ENCODE measurements at places on chromosomes 5 and 9.

GRCh38 chr9:88792502-88792901 lies 198.8 kb upstream of the S1PR3 start:
- DNase-seq, result no peak

- DNase-seq, result no peak
These were observed 22.0 kb downstream of the OTULIN start for GRCh38 chr5:14686517-14686916.

GRCh38 chr9:124846969-124847368 lies 6.3 kb upstream of the WDR38 start:
- no peak for DNase-seq

- DNase-seq, result no peak
These were observed 110.2 kb downstream of the NSG2 start for GRCh38 chr5:174155706-174156105.

DNA sequence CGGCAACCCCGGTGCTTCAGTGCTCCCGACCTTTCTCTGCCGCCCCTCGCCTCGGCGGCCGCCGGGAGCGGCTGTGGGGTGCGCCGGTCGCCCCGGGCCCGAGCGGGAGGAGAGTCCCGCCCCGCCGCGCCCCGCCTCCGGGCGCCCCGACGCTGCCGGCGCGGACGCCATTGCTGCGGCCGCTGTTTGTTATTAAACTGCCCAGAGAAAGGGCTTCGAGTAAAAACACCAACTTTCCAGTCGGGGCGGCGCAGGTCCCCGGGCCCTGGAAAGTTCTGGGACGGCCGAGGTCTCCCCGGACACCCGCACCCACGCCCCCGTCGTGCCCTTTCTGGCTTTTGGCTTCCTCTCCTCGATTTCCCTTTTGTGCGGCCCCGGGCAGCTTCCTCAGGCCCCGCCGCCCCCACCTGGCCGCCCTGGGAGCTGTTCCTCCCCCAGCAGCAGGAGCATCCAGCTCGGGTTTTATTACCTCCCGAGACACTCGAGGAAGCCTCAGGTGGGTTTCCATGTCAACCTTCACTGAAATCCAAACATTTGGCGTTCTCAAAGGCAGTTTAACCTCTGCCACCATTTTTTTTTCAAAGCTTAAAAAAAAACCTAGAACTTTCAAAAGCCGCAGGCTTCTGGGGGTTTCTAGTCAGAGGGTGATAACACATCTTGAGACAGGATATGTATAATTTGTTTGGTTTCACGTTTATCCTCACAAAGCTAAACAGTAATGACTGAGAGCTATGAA lies 334.4 kb downstream of the CWC27 start:
- DNase-seq, result no peak

DNA sequence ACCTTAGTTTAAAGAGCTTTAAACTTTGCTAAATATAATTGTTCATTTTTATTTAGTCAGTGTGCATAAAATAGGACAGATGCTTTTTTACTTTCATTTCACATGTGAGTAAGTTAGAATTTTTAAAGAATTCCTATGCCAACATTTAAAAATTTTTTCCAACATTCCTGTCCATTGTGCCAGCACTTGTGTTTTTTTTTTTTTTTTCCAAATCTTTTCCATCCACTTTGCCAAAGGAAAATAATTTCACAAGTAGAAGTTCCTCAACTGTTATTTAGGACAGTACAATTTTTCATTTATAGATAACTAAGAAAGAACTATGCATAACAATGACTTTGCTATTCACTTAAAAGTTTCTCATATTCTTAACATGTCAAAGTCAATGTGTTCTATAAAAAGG lies 189.5 kb downstream of the ADAMTS6 start:
- no peak for DNase-seq

DNA sequence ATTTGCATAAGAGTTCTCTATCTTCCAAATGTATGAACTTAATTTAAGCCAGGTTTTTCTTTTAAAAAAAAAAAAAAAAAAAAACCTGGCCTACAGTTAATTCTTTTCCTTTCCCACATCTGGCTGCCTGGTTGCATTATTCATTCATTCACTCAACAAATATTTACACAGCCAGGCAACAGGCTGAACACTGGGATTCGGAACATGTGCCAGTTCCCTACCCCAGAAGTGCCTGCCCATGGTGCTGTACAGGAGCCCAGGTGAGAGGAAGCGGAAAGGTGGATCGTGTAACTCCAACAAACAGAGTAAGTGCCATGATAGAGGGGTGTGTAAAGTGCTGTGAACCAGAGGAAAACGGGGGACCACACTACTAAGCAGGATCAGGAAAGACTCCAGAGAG lies 93.6 kb downstream of the CDK5RAP2 start:
- DNase-seq, result no peak

DNA sequence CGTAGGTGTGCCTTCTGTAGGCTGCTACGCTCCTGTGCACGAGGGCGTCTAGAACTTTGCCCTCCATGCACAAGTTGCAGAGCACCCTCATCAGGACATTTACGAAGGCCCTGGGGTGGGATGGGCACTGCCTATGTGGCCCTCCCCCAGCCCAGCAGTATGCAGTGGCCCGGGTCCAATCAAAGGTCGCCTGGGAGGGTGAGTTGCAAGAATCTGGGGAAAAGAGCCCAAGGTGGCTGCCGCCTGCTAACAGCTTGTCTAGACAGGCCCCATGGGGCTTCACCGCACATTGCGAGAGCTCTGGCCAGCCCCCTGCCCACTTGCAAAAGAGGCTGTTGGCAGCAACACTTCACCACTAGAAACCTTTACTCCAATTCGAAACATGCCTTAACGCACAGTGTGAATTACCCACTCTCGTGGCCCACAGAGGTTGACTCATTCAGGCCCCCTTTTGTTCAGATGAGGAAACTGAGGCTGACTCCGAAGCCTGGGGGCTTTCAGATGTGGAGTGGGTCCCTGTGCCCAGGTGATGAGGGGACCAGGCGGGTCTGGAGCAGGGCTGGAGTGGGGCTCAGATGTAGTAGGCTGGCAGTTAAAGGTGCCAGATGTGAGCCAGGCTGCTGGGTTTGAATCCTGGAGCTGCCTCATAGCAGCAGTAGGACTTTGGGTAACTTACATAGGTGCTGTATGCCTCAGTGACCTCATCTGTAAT lies 31.8 kb upstream of the IL17B start:
- no peak for DNase-seq

DNA sequence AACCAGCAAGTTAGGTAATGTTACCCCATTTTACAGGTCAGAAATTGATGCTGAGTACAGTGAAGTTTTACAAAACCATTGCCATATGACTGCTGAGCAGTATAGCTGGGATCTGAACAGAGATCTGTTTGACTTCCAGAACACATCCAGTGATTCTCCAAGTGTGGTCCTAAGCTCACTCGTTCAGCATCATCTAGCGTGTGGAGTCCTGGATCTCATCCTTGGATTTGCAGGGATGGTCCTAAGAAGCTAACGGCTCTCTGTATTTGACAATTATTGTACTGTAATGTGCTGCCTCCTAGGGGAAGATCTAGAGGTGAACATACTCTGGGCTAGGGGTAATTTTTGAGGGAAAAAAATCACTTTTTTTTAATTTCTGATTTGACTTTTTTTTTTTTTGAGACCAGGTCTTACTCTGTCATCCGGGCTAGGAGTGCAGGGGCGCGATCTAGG lies 1.4 kb downstream of the SLC26A2 start:
- no peak for DNase-seq

DNA sequence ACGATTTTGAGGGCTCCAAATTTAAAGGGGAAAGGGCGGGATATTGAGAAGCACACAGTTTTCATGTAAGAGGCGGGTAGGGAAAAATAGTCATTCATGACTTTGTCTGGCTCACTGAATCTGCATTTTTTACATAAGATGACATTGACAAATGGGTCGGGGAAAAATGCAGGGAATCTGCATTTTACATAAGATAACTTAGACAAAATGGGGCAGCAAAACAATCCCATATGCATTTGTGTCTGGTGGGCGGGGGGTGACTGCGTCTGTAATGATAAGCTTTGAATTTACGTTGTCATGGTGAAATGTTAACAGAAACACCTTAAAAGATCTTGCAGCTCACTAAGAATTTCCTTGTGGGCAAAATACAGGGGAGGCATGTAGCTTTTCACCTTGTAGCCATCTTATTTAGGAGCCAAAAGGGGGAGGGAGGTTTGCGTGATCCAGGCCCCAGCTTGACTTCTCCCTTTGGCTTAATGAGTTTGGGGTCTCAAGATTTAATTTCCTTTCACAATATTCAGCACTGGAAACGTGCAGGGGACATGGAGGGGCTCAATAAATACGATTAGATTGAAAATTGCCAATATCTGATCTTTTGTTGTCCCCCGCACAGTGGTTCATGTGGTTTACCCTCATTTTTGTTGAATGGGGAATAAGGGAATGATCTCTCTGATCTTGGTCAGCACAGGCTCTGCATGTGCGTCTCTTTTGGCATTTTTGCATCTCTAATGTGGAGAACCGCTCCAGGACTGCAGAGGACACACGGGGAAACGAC lies 41.1 kb upstream of the GADD45G start:
- no peak for DNase-seq

DNA sequence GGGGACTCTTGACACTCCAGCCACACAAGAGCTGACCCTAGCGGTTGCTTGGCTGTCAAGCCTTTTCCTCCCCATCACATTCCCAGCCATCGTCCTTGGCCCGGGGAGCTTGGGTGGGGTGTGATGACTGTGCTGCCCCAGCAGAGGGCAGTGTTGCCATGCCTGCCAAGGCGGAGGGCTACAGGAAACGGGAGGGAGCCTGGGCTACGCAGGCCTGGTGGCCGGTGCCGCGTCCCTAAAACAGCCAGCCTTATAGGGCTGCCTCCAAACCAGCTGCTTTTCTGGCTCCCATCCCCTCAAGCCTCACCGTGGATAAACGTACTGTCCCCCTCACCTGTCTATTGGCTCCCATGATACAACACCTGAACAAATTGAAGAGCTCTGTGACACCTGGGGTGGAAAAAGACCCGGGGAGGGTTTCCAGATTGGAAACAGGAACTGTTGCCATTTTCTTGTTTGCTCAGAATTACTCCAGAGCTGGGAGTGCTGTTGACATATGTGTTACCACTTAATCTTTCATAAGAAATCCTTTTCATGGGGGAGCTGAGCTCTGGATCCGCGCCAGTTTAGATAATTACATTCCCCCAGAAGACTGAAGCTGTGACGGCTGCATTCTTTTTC lies 72.8 kb upstream of the ASTN2 start:
- DNase-seq, result peak; percentile 80

GRCh38 chr9:80556631-80557030 lies 984.9 kb downstream of the TLE4 start:
- no peak for DNase-seq

- no peak for DNase-seq
These were observed 9.9 kb upstream of the PTGER4 start for GRCh38 chr5:40669606-40670390.

- no peak for DNase-seq
These were observed 106.2 kb upstream of the SLC24A2 start for GRCh38 chr9:19895006-19895405.

- DNase-seq, result no peak
These were observed 219.2 kb downstream of the AGTPBP1 start for GRCh38 chr9:85522459-85523092.

- no peak for DNase-seq
These were observed 44.2 kb upstream of the TLX3 start for GRCh38 chr5:171264843-171265242.

DNA sequence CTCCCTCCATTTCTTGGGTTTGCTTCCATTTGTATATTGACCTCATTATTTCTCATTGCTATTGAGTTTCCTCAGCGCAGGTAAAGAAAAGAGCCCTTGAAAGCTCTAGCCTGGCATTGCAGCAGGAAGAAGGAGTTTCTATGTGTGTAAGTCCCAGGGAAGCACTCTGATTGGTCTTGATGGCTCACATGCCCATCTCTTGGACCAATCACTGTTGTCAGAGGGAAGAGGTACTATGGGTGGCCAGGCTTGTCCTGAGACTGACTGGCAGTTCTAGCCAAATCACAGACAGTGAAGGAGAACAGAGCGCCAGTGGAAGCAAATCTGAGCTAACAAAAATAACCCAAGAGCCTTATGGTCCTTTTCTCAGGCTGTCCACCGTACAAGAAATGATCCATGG lies 219.0 kb downstream of the PAX5 start:
- DNase-seq, result no peak

GRCh38 chr5:119470851-119471451 lies 18.7 kb downstream of the HSD17B4 start:
- no peak for DNase-seq

- no peak for DNase-seq
These were observed 545 bp downstream of the HMGCS1 start for GRCh38 chr5:43312699-43313034.

DNA sequence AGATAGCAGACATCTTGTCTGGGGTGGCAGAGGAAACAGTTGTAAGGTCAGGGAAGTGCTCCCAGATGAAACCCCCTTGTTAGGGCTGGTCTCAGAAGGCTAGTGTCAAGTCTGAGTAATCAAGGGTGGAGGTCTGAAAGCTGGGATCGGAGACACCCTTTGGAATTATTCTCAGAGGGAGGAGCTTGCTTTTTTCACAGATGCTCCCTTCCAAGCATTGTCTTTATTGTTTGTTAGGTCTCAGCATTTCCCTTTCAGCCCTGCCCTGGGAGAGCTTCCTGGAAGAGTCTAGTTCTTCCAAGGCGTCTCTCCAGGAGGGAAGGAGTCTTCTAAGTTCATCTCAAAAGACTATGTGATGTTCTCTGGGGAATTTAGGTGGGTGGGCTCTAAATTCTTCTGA lies 3.2 kb downstream of the TEK start:
- no peak for DNase-seq

DNA sequence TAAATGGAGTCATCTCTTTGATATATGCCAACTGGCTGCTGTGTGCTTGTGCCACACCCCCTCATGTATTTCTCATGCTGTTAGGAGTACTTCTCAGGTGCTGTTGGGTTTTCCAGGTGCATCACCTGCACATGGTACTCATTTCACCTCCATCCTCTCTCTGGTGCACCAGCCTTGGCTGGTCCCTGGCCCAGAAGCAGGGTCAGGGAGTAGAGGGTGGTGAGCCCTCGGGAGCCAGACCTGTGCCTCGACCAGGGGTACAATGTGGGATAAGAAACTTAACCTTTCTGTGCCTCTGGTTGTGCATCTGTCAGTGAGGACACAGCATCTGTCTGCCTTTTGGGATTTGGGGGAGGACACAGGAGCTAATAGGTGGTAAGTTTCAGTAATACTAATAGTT lies 38.5 kb downstream of the SECISBP2 start:
- DNase-seq, result no peak

DNA sequence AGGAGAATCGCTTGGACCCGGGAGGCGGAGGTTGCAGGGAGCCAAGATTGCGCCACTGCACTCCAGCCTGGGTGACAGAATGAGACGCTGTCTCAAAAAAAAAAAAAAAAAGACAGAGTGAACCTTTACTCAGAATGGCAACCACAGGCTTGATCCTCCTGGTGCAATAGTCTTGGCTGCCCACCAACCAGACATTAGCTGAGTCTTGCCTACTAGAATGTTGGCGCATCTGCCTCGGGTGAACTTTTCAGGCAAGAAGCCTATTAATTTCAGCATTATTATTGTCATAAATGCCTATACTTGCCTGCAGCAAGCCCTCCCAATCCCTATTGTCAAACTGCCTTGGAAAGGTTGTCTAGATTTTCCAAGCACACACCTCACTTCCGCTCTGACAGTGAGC lies 4.2 kb downstream of the SERINC5 start:
- DNase-seq, result no peak

- no peak for DNase-seq
These were observed 482.6 kb downstream of the DMAC1 start for GRCh38 chr9:7316967-7317366.

DNA sequence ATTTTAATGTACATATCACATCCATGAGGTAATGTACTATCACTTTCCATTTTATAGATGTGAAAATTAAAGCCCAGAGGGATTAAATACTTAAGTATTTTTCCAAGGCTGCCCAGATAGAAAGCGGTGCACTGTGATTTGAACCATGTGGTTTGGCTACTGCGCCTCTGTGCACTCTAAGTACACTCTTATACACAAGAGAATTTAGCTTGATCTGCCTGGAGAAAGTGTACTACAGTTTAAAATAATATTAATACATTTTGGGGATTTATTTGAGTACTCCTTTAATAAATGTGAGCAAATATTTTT lies 360.4 kb upstream of the ACTBL2 start:
- DNase-seq, result no peak
